ENCODE measurements at places on chromosomes 7 and 10.

DNA sequence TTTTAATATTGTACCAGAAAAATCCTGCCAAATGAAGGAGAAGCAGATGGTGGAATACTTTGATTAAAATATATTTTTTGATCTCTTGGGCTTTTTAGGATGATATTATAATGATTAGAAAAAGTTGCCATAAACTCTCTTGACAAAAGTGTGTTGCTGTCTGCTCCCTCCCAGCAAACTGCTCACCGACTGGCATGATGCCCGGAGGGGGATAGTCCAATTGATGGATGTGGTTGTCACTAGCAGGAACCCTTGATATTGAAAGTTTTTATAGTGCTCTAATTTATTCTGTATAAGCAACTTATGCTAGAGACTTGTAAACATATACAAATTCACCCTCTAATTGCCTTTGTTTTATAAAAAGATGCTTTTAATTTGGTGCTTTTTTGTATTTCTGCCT is 114.0 kb downstream of the DNAH11 start:
- no peak for DNase-seq

DNA sequence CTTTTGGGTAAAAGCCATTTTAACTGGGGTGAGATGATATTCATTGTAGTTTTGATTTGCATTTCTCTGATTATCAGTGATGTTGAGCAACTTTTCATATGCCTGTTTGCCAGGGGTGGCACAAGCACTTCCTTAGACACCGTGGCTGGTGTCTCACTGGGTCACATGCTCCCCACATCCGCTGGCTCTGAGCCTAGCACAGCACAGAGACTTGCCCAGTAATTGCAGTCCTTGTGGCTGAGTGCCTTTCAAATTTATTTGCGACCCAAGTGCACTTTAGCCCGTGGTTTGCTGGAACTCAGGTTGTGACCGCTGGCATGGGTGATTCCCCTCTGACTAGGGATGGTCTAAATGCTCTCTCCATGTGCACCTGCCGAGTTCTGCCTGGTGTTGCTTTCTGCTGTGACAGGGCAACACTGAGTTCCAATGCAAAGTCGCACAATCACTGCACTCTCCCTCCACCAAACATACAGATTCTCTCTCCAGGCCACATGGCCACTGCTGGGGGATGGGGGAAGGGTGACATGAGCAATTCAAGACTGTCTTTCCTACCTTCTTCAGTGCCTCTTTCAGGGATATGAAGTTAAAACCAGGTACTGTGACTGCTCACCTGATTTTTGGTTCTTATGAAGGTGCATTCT is 66.5 kb downstream of the ZNF277 start:
- no peak for DNase-seq

GRCh38 chr10:69372126-69372980 is 44.4 kb downstream of the TACR2 start:
- DNase-seq, result no peak

GRCh38 chr7:11613292-11613930 is 218.6 kb downstream of the THSD7A start:
- DNase-seq, result no peak

GRCh38 chr7:70017357-70017756 is 419.1 kb downstream of the AUTS2 start:
- DNase-seq, result no peak

- DNase-seq, result no peak
Measured at GRCh38 chr10:109784236-109784635, 139.1 kb downstream of the XPNPEP1 start.

DNA sequence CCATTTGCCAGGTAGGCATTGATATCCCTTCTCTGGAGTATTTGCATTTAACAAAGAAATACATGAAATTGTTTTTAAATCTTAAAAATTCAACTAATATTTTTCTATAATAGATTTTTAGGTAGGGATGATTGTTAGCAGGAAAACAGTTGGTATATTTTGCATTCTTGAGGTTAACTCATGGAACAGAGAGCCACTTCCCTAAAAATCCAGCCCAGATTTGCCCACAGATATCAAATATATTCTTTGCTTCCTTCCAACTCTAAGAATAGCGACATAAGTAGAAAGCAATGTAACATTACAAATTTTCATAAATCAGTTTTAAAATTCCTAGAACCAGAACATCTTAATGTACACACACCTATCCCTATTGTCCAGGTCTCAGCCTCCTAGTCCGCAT is 45.0 kb upstream of the ANLN start:
- DNase-seq, result no peak

DNA sequence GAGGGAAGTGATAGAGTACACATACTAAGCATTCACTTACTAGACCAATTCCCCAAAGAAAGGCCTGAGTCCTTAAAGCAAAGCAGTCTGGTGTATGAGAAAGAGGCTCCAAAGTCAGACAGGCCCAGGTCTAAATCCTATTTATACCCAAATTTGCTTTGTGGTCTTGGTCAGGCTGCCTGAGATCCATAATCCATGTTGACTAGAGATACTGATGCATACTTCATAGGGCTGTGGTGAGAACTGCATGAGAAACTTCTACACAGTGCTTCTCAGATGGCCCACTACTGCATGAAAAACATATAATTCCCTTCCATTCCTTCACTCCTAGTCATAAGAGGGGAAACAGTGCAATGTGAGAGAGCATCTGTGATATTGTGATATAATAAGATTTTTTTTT is 81.6 kb upstream of the SP4 start:
- DNase-seq, result no peak

- no peak for DNase-seq
Measured at GRCh38 chr10:130377986-130378540, 241.9 kb downstream of the GLRX3 start.

GRCh38 chr7:74617180-74617744 is 40.3 kb upstream of the GTF2I start:
- DNase-seq, result no peak

GRCh38 chr7:123041101-123041500 is 45.6 kb upstream of the TAS2R16 start:
- DNase-seq, result no peak

- DNase-seq, result no peak
Measured at GRCh38 chr10:116055252-116055916, 217.6 kb downstream of the GFRA1 start.

DNA sequence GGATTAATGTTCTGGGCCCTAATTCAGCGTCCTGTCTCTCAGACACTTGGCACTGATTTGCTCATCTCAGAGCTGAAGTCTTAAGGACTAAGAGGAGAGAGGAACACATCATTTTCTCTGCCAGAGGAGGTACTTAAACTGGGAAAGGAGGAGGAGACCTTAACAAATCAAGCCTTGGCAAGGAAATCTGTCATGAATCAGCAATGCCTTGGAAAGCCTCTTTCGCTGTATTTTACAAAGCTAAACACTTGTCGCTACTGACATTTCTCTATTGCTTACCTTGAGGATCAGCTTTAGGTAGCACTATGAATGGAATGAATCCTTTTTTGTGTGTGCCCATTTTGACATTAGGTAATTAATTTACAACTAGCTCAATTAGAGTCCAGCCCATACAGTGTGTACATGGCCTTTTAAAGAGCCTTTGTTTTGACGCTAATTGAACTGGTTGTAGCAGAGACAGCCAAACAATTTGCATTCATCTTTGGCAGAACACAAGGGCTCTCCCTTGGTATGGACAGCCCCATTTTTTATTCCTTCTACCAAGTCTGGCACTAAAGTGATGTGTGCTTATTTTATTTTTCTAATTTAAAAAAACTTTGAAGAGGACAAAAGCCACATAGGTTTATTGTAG is 37.4 kb downstream of the AUTS2 start:
- DNase-seq, result no peak

GRCh38 chr10:219731-220472 is 84.6 kb downstream of the ZMYND11 start:
- no peak for DNase-seq

- DNase-seq, result no peak
Measured at GRCh38 chr10:49335364-49335972, 36.5 kb downstream of the C10orf71 start.

GRCh38 chr10:71031026-71031425 is 142.7 kb upstream of the PCBD1 start:
- DNase-seq, result no peak

- no peak for DNase-seq
Measured at GRCh38 chr7:351256-351655, 61.3 kb downstream of the FOXL3 start.

- DNase-seq, result no peak
Measured at GRCh38 chr10:7388602-7389001, 22.2 kb downstream of the SFMBT2 start.

- no peak for DNase-seq
Measured at GRCh38 chr7:26891400-26892350, 27.3 kb upstream of the SKAP2 start.

DNA sequence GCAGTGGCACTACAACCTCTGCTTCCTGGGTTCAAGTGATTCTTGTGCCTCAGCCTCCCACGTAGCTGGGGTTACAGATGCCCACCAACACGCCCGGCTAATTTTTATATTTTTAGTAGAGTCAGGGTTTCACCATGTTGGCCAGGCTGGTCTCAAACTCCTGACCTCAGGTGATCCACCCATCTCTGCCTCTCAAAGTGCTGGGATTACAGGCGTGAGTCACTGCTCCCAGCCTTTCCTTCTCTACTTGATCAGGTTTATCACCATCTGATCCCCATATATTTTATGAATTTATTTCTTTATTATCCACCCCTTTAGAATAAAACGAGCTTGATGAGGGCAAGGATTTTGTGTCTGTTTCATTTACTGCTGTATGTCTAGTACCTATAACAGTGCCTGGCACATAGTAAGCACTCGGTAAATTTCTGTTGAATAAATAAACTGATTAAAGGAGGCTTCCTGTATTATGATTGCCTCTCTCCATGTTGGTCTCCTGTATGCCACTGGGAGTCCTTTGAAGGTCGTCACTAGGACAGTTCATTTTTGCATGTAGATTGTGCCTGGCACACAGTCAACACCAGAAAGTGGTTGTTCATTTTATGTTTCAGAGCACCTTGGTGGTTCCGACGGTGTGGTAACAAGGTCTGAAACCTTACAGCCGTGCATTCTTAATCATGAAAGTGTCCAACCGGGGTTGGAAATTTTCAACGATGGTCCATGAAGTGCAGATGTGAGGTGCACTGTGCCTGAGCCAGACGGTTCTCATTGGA is 9.6 kb upstream of the EIF3A start:
- no peak for DNase-seq

DNA sequence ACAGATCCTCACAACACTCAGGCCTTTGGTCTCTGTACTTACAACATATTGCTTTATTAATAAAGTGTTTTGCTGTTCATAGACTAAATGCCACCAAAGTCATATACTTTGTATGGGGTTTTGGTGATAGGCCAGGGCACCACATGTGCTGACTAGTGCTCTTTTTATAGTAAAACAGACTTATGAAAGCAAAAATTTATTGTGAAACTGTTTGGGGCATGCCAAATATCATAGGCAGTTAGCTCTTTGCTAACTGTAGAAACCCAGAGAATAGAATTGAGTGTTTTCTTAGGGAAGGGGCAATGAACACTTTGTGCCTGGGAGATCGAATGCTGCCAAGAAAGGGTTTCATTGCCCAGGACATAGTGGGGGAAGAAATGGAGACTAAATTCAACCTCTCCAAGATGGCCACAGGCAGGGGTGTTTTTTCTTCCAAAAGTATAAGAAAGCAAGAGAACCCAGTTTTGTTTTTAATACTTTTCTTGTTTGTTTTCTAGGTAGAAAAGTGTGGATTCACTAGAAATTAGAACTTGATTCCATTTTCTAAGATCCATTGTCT is 142.7 kb downstream of the TRIL start:
- DNase-seq, result no peak

DNA sequence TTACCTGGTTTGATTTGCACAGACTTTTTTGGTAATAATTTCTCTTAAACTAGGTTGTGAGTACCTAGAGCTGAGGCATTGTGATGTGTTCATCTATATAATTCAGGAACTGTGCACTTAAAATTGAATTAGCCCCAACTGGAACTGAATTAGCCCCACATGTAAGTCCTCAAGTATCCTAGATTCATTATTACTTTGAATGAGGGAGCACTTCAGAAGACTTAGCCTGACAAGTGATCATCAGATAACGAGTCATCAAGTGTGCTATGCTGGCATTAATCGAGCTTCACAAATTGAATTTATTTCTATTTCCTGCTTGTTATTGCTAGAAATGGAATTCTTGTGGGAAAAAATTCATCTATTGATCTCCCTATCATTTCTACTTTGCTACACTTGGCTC is 323.4 kb upstream of the SEMA3D start:
- no peak for DNase-seq

DNA sequence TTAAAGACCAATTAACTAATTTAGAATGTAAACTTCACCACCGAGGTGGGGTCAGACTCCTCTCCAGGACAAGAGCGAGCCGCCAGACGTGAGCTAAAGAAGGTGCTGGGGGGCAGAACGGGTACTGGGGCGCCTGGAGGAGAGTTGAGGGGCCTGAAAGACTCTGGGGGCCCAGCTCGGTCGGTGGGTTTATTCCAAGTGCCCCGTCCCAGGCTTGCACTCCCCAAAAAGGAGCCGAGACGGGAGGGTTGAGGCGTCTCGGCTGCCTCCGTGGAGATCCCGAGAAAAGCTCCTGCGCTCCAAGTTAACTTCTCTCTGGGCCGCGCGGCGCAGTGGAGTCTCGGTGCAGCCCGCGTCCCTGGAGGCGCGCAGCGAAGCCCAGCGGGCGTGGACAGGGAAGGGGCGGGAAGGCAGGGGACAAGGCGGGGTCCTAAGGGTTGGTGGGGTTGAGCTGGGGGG is 553.3 kb downstream of the TFEC start:
- DNase-seq, result no peak

- DNase-seq, result no peak
Measured at GRCh38 chr7:70372768-70373515, 759.0 kb upstream of the GALNT17 start.

DNA sequence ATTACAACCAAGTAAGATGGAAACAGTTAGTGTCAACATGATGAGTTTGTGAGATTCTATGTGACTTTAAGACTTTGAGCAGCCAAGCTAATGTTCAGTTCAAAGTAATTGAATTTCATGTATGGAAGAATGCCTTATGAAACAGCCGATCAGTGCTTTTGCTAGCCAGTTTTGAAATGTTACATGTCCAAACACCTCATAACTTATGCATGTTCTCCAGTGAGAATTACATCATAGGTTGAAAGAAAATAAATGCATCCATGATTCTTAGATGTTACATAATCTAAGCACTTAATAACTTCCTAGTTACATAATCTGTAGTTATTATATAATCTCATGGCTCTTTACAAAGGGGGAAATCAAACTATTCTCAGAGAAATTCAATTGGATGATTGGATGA is 211.3 kb downstream of the BICC1 start:
- DNase-seq, result no peak

- no peak for DNase-seq
Measured at GRCh38 chr7:130425796-130426195, 15.0 kb downstream of the CEP41 start.
